Lower leg skin (tissue), 4 donors: ENCODE measurements at places on chromosomes 16 and 17.

GRCh38 chr16:57519796-57520360 is 16.5 kb downstream of the CCDC102A start:
- DNase-seq = peak; percentile 36

DNA sequence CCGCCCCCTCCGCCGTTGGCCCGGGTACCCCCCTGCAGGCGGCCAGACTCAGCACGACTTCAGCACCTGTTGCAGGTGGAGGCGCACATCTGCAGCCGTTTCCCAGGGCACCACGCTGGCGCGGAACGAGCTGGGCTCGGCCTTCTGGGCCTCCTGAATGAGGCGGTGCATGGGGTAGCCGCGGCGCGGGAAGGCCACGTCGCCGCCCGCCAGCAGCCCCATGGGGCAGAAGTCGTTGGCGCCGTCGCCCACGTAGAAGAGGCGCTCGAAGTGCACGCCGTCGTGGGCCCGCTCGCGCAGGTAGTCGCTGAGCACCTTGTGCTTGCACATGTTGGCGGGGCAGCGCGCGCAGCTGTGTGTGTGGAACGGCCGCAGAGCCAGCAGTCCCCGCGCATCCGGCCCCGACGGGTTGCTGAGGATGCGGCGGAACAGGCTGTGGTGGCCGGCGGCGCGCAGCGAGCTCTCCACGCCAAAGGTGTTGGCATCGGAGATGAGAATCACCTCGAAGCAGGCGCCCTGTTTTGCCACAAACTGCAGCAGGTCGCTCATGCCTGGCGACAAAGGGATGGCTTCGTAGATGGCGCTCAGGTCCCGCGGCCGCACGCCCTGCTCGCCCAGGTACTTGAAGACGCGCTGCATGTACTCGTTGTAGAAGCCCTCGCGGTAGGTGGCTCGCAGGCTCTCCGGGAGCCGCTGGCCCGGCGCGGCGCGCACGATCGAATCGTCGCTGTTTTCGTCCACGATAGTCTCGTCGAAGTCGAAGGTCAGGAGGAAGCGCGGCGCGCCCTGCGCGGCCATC is 6.2 kb downstream of the PHOSPHO1 start:
- DNase-seq = peak; percentile 88

DNA sequence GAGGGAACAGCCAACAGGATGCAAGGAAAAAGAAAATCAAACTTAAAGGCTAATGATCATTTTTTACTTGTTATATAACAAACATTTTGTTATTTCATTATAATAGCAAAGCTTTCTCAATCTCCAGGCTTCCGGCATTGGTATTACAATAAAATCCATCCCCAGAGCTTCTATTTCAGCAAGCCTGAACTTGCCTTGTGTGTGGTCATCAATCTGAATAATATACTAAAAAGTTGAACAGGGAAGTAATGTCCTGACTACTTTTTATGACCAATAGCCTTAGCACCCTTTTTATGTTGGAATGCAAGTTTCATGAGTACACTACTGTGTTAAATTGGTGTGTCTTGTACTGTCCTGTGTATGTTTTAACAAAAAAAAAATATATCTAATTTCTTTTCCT is 27.1 kb upstream of the VWA3A start:
- no peak for DNase-seq

DNA sequence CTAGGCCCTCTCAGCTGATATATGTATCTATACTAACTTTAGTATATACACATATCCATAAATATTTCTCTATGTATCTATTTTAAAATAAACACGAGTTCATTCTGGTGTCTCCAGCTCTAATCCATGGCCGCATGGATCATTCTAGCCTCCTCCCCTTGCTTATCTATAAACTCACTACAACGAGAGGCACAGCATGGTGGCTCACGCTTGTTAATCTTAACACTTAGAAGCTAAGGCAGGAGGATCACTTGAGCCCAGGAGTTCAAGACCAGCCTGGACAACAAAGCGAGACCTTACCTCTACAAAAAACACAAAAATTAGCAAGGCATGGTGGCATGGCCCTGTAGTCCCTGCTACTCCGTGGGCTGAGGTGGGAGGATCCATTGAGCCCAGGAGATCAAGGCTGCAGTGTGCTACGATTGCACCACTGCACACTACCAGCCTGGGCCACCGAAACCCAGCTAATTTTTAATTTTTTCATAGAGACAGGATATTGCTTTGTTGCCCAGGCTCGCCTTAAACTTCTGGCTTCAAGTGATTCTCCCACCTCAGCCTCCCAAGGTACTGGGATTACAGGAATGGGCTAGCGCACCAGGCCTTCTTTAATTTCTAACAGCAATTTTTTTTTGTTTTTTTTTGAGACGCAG is 3.9 kb upstream of the ZNF207 start:
- DNase-seq = peak; percentile 52

- DNase-seq = peak; percentile 96
Observed at GRCh38 chr17:48593840-48594537, 410 bp upstream of the HOXB5 start.

- no peak for DNase-seq
Observed at GRCh38 chr16:88349153-88349902, 33.4 kb upstream of the ZNF469 start.

- no peak for DNase-seq
Observed at GRCh38 chr17:15247891-15248529, 17.1 kb downstream of the PMP22 start.

DNA sequence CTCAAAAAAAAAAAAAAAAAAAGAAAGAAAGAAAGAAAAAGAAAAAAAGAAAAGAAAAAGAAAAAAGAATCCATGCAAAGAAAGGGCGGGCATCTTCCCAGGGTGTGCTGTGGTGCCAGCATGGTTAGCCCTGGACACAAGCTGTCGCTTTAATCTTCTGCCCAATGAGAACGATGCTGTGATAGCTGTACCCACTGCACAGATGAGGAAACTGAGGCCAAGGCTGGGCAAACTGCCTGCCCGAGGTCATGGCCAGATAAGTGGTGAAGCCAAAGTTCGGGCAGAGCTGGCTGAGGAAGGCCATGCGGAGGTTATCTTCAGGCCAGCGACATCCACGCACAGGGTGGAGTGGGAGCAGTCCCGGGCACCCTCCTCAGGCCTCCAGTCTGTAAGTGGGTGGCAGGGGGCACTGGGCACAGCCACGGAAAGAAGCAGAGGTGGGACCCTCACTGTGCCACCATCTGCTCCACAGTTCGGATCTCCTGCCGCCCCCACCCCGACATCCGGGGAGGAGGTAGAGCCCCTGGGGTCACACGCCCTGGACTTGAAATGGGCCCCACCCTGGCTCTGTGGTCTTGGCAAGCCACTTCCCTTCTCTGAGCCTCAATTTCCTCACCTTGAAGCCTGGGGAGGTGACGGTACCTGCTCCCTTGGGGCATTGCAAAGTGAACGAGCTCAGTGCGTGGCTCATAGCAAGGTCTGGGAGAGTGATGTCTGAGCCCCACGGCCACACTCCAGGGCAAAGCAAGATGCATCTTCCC is 6.5 kb downstream of the FBXL16 start:
- no peak for DNase-seq

DNA sequence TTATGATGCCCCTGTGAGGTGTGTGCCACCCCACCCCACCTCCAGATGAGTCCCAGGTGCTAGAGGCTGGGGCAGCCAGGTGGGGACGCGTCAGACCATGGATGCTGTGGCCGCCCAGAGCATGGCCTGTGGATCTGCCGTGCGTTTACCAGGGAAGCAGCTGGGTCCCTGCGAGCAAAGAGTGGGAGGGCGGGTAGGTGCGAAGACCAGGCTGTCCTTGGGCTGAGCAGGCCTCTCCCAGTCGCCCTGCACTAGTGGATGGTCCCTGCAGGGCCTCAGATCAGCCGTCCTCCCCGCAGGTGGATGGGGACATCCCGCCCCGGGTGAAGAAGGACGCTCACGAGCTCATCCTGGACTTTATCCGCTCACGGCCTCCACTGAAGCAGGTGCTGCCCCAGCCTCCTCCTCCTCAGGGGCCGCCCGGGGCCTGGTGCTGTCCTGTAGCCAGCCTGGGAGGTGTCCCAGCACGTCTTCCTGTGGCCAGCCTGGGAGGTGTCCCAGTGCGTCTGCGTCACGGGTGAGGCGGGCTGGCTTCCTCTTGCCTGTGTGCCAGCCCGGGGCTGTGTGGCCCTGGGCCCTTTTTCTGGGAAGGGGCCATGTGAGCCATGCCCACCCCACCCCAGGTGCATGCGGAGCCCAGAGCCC is 18.0 kb upstream of the TCF25 start:
- no peak for DNase-seq

GRCh38 chr16:76668207-76668725 is 391.1 kb downstream of the CNTNAP4 start:
- DNase-seq = no peak

DNA sequence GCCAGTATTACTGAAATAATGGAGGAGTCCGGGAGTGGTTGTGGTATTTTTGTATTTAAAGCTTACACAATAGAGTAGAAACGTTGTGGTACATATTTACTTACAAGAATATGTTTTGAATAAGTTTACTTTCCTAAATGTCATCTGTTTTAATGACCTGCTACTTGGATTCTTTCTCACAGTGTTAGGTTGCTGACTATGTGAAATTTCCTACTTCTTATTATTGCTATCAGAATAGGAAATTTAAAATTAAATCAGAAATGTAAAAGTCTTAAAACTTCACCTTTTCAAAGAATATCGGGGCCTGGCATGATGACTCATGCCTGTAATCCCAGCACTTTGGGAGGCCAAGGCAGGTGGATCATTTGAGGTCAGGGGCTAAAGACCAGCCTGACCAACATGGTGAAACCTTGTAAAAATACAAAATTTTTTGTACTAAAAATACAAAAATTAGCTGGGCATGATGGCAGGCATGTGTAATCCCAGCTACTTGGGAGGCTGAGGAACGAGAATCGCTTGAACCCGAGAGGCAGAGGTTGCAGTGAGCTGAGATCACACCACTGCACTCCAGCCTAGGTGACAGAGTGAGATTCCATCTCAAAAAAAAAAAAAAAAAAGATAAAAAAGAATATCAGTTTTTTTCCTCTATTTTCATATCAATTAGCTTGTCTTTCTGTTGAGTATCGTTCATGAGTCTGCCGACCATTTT is 77.8 kb downstream of the VMP1 start:
- DNase-seq = no peak

DNA sequence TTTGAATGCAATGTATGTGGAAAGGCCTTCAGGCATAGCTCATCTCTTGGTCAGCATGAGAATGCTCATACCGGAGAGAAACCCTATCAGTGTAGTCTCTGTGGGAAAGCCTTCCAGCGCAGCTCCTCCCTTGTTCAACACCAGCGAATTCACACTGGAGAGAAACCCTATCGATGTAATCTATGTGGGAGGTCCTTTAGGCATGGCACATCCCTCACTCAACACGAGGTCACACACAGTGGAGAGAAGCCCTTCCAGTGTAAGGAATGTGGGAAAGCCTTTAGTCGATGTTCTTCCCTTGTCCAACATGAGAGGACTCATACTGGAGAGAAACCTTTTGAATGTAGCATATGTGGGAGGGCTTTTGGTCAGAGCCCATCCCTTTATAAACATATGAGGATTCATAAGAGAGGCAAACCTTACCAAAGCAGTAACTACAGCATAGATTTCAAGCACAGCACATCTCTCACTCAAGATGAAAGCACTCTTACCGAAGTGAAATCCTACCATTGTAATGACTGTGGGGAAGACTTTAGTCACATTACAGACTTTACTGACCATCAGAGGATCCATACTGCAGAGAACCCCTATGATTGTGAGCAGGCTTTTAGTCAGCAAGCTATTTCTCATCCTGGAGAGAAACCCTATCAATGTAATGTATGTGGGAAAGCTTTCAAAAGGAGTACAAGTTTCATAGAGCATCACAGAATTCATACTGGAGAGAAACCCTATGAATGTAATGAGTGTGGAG is 24.7 kb downstream of the ZFP90 start:
- DNase-seq = no peak

DNA sequence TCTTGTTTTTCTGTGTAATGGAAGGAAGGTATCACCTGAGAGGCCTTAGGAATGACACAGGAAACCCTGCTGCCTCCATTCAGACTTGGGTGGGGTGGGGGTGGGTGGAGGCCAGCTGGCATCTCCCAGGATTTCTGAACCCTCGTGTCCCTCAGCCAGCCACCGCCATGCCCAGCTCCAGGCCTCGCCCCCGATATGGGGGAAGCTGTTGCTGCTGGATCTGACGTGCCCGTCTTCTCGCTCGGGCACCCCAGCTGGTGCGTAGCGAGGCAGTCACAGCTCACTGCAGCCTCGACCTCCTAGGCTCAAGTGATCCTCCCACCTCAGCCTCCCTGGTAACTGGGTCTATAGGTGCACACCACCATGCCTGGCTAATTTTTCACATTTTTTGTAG is 220.0 kb upstream of the CHMP6 start:
- no peak for DNase-seq

GRCh38 chr17:64385187-64386083 is 5.2 kb downstream of the PECAM1 start:
- no peak for DNase-seq

DNA sequence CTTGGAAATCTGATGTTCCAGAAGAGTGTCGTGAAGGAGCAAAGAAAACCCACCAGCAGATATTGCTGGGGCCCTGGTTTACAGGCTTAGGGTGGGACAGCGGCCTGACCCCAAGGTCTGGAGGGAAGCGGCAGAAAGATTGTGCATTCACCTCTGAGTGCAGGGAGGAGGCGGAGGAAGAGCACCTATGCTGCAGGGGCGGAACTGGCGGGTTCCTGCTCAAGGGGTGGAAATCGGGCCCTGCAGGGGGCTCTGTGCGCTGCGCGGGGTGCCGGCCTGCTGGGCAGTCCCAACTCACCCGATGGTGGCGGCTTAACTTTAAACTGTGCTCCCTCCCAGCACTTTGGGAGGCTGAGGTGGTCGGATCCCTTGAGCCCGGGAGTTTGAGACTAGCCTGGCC is 47.5 kb downstream of the COX4I1 start:
- DNase-seq = no peak

DNA sequence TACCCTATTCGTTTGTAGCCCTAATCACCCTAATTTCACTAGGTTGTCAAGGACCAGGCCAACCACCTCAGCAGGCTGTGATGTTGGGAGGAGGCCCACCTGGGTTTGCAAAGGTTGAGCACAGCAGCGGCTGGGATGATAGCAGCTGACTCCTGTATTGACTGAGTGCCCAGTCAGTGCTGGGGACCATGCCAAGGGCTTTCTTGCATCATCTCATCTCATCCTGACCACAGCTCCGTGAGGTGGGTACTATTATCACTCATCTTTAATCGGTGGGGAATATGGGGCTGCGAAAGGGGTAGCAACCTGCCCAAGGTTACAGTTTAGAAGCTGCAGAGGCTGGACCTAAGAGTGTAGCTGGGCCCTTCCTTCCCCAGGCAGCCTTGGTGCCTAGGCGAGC is 11.7 kb downstream of the ATPAF2 start:
- DNase-seq = peak; percentile 81
